ENCODE measurements at places on chromosomes 12 and 14. TPM values are rescaled to one million over a fixed set of nuclear protein-coding genes. Genes with fewer than 3 reads are reported as not detected.

DNA sequence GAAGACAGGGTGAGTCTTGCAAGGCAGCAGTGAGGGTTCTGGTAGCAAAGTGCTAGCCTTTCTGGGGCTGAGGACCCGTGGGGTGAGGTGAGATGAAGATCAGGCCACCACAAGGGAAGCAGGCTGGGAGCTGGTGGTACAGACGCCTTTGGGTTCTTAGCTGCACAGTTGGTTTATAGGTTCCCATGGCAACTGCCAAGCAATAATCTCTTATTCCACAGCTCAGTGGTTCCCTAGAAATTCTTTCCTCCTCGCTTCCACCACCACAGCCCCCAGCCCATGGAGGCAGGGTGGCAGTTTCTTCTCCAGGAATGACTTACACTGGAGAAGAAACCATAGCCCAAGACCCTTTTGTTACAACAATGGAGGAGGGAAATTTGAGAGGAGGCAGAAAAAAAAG lies 82.1 kb downstream of the CMKLR1 start:
- no peak for DNase-seq

DNA sequence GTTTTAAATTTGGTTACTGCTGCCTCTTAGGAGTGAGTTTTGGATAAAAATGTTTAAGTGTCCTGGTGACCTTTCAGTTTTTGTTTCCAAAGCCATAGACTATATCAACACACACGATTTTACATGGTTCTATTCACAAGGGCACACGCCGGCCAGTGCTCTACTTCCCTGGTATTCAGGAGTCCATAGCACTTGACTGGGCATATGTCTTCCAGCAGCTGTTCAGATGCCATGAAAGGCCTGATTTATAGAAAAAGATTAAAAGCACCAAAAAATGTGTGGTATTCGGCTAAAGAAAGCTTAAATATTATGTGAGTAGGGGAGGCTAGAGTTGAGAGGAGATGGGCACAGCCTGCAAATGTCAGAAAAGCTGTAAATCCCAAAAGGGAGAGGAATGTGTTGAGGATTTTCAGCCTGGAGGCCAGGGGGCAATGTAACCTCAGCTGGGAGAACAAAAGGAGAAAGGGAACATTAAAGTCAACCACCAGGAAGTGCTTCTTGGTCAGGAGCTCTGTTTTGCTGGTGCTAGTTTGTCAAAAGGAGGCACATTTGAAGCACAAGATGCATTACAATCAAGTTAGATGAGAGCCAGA lies 478.4 kb downstream of the RAD51B start:
- peak; percentile 29 for DNase-seq

GRCh38 chr14:90773196-90773486 lies 43.1 kb downstream of the TTC7B start:
- DNase-seq = no peak

DNA sequence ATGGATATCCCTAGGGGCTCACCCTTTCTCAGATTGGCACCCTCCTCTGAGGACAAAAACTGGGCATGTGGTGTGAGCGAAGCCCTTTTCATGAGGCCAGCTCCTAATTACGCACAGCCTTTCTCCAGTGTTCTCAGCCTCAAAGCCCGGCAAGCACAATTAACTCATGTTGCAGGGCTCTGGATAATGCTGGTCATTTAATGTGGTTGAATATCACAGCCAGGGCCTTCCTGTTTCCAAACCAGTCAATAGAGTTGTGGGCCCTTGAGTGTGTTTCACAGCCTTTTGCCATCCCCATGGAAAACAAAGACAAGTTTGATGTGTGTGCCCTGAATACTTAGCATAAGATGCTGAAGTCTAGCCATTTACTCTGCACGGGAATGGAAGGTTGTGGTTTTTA lies 114.2 kb upstream of the ARHGAP5 start:
- DNase-seq = no peak

LRRK2 gene
- total RNA-seq = 3.8 TPM
